ENCODE measurements at places on chromosomes 16 and 17.

DNA sequence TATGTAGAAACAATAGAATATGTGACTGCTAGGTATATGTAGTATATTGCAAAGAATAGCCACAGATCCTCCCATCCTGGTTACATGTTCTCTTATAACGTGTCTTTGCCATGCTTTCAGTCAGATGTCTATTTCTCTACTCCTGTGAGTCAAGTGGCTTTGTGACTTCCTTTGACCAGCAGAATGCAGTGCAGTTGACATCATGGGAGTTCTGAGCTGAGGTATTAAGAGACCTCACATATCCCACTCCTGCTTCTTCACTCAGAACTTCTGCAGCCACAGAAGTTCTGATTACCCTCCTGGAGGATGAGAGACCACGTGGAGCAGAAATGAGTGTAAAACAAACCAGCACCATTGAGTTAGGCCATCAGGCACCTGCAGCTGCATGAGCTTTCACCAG is 222.5 kb downstream of the PRKCA start:
- DNase-seq = no peak

DNA sequence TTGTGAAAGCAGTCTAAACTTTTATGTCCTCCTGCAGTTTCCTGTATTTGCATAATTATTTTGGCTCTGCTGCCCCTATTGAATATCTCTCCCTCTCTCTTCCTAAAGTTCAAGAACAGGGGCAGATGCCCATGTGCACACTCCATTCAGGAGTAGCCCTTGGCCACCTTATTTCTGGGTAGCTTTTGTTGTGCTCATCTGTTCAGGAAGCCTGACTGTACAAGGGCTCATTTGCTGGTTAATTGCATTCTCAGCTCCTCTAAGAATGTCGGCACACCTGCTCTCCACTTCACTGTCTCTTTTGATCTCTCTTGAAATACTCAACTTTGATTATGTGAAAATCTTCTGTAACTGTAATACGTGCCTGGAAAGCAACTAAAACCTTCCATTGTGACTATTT is 1378.8 kb upstream of the CDH8 start:
- no peak for DNase-seq

GRCh38 chr16:82641336-82641984 is 14.7 kb downstream of the CDH13 start:
- peak; percentile 47 for DNase-seq

DNA sequence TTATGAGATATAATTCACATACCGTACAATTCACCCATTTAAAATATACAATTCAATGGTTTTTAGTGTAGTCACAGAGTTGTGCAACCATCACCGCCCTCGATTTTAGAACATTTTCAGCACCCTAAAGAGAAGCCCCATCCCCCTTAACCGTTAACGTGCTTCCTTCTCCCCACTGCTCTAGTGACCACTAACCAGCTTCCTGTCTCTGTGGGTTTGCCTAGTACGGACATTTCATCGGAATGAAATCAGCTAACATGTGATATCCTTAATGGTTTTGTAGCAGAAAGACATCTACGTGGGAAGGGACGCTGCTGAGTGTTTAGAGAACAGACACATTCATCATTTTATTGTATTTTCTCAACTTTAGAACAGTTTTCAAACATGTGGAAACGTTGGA is 80.8 kb upstream of the HSBP1 start:
- DNase-seq = no peak

DNA sequence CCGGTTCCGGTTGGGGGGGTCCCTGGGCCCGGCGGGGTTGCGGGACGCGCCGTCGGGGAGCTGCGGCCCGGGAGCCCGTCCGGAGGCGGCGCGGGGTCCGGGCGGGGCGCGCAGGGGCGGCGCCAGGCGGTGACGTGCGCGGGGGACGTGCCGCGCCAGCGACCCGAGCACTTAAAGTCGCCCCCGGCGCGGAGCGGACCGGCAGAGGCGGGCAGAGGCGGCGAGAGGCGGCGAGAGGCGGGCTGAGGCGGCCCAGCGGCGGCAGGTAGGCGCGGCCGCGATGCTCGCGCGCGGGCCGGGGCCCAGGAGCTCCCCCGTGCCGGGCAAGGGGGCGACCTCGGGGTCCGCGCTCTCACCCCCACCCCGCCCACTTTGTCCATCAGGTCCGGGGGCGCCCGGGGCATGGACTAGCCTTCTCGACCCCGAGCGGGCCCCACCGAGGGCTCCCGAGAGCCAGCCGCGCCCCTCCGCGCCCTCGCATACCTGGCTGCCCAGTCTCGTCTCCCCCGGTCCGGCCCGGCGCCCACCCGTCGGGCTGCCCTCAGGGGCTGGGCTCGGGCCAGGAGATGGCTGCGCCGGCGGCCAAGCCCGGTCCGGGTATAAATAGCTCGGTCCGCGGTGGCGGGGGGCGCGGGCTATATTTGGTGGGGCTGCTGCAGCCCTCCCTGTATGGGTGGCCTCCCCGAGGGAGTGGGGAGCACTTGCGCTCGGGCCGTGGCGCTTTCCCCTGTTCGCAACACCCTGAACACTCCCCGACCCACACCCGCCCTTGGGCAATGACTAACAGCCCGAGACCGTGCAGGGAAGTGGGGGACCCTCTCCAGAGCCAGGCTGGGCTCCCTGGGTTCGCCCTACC is at the start of gene SLC16A3:
SLC16A3 (plus strand) TSS at position 201 of the 856 bp plus-strand sequence. CDS start 6,967 bp downstream, outside the sequence.
- DNase-seq = peak; percentile 77

GRCh38 chr16:27346819-27347218 is 33.0 kb downstream of the IL4R start:
- DNase-seq = no peak
